ENCODE measurements at places on chromosomes 1 and 21.

GRCh38 chr1:241172486-241172885, 184.5 kb downstream of the RGS7 start:
- DNase-seq, result no peak

DNA sequence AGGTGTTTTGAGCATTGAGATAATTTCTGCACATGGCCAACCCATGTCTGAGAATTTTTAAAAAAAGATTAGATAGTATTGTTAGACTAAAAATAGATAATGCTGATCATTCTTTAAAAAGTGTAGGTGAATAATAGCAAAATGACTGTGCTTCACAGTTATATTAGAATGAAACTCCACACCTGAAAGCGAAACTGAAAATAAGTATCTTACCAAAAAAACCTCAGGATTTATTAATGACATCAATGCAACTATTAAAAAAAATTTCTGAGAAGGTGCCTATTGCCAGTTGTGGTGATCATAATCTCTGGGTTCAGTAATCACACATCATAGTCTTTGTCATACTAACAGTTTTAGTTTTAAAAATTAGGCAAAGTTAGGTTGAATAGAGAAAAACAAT, 36.5 kb downstream of the PLA2G4A start:
- DNase-seq, result no peak

DNA sequence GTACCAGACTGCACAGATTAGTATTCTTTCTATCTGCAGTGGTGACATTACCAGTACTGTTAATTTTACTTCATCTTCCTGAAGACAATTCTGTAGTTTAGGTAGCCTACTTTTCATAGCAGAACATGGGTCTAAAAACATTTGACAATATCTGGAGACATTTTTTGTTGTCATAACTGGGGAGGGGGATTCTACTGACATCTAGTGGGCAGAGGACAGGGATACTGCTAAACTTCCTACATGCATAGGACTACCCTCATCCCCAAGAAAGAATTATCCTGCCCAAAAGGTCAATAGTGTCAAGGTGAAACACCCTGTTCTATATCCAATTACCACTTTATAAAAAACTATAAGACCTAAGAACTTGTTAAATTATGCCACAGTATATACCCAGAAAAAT, 3.4 kb upstream of the ARHGAP29 start:
- no peak for DNase-seq

GRCh38 chr1:246302251-246302625, 204.8 kb downstream of the SMYD3 start:
- no peak for DNase-seq

- DNase-seq, result no peak
These were observed 934 bp downstream of the SCP2 start for GRCh38 chr1:52928015-52928404.

GRCh38 chr1:18166929-18167328, 59.3 kb downstream of the IGSF21 start:
- DNase-seq, result no peak

GRCh38 chr1:218380125-218380977, 35.2 kb downstream of the TGFB2 start:
- DNase-seq, result no peak

- DNase-seq, result no peak
These were observed 93.9 kb downstream of the C1orf21 start for GRCh38 chr1:184480736-184481135.

DNA sequence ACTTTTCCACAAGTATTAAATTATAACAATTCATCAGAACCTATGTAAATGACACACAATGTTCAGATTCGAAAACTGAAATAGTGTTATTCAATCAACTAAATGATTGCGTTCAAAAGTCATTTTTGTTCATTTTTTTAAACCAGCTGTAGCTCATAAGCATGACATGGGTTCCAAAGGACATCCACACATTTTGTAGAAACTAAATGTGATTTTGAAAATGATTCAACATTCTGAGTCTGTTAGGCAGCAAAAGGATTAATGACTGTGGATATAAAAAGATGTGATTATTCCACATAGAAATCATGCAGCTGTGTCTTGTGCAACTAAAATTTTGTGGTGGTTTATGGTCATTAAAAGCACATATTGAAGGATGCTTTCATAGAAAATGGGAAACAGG, 204.5 kb downstream of the BRINP3 start:
- no peak for DNase-seq

DNA sequence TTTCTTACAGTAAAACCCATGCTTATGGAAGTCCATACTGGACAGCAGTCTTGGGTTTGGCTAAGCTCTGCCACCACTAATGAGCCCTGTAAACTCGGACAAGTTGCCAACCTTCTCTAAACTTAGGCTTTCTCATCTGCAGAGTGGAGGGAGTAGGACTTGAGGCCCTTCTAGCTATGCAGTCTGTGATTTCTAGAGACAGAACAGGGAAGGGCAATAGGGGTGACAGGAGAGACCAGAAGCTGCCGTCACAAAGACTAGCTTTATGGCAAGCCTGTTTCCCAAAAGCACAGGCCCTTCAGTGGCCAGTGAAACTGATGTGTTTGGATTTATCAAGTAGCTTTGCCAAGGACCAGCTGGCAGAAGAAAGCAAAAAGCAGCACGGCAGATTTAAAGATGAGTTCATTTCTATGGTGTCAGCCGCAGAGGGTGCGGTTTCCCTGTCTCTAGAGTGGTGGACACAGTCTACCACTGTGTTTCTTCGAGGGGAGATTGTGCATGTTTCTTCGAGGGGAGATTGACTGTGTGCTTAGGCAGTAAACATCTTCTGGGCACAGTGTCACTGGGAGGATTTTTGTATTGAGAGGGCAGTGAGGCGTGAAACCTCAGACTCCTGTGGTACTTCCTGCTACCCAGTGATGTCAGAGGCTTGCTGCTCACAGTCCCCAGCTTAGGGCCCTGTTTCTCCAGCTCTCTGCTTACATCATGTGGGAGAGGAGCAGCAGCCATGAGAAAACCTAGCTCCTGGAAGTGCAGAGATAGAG, 119.0 kb downstream of the ROR1 start:
- DNase-seq, result no peak

- DNase-seq, result no peak
These were observed 31.2 kb upstream of the COL6A2 start for GRCh38 chr21:46066591-46067331.

- no peak for DNase-seq
These were observed 3.6 kb downstream of the B4GALT3 start for GRCh38 chr1:161173711-161174110.

DNA sequence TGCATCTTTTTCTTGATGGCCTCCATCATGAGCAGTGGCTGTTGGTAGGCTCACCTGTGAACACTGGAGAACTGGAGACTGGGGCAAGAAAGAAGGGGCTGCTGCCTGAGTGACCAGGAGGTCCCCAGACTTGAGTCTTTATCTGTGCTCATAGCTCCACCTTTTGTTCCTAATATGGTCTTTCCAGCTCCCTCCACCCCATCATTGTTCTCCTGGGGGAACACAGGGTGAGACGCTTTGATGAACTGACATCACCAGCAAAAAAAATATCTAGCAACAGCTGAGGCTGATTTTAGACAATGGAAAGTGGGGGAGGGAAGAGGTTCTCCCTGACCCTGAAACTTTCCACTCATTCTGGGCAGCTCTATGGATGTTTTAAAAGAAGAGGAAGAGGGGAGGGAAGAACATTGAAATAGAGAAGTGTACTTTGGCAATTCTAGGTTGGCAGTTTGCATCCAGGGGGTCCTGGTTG, at the start of gene TPM3:
TPM3 (minus strand) TSS at position 111 of the 472 bp plus-strand sequence; CDS start at position 29, 82 bp downstream.
- no peak for DNase-seq

DNA sequence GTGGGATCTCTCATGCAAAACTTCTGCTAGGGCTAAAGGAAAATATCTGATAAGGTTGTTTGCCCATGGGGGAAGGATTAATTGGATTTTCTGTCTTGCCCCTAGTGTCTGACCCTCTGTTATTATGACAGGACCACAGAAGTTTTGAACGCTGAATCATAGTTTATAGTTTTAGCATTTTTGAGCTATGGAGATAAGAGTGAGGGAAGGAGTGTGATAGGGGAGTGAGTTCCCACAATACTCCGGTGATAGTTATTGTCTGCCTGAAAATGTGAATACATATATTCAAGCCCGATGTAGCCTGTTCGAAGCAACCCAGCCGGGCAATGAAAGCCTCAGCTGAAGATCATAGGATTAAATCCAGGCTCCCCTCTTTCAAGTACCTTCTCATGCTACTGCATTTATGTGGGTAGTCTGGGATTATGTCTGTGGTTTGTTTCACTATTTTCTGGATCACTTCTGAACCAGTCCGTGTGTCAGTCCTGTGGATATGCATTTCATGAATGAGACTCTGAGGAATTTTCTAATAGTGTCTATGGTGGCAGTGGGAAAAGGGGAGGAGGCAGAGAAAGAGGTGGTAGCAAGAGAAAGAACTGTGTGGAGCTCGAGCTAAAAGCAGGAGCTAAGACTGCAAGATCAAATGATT, 258.7 kb downstream of the DISC1 start:
- no peak for DNase-seq

DNA sequence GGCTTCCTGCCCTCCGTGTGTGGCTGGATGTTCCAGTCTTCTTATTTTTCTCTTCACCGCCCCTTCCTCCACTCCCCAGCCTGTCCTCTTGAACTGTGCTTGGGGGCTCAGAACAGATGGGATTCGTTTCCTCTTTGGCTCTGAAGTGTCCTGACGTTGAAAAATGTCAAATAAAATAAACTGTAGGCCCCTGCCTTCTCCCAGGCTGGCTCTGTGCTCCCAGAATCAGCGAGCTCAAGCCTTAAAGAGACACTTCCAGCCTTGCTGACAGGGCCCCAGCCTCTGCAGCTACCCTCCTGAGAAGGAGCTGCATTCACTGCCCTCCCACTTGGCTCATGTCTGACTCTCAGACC, 104.2 kb upstream of the IPO9 start:
- DNase-seq, result no peak

GRCh38 chr1:37746806-37747205, 18.1 kb downstream of the EPHA10 start:
- no peak for DNase-seq

GRCh38 chr1:40796939-40797667, 13.5 kb downstream of the KCNQ4 start:
- DNase-seq, result no peak

GRCh38 chr1:31796707-31797106, 19.1 kb downstream of the SPOCD1 start:
- DNase-seq, result no peak

DNA sequence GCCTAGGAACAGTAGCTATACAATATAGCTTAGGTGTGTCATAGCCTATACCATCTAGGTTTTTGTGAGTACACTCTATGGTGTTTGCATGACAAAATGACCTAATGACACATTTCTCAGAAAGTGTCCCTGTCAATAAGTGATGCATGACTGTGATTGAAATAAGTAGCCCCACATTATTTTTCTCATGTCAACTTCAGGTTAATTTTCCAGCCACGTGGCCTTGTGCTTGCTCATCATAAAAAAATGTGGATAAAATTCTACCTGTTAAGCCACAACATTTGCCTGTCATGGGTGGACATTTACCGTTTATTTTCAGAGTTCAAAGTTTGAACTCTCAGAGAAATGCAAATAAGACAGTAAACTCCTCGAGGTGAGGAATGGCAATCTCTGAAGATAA, 5.5 kb downstream of the DISC1 start:
- DNase-seq, result no peak

GRCh38 chr1:14339288-14339687, 259.2 kb upstream of the KAZN start:
- no peak for DNase-seq

DNA sequence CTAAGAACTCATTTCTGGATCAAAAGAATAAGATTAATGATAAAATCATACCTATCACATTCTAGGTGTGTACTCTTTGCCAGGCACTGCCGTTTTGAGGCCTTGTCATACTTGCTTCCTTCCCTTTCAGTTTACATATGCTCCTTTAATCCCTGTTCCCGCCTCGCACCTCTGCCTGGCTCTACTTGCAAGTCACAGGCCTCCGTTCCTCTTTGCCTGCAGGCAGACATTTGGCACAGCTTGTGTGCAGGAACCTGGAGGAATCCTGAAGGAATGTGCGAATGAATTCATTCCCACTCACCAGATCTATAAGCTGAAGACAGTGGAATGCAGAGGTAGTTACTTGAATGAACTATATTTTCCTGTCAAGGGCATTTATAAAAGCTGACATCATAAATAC, 13.8 kb downstream of the WLS start:
- DNase-seq, result no peak

DNA sequence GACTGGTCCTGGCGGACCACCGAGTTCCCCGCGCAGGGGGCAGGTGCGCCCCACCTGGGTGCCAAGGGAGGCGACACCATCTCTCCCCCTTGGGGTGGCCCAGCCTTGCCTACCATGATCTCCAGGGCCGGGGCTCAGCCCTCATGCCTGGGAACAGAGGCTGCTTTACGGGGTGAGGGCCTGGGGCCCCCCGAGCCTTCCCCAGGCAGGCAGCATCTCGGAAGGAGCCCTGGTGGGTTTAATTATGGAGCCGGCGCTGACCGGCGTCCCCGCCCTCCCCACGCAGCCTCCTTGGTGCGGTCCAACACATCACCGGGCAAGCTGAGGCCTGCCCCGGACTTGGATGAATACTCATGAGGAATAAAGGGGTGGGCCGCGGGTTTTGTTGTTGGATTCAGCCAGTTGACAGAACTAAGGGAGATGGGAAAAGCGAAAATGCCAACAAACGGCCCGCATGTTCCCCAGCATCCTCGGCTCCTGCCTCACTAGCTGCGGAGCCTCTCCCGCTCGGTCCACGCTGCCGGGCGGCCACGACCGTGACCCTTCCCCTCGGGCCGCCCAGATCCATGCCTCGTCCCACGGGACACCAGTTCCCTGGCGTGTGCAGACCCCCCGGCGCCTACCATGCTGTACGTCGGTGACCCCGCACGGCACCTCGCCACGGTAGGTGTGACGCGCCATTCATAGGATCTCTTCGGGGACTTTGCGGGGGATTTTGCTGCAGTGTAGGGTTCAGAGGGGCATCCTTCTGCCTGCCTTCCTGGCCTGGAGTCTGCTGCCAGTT, 38.2 kb downstream of the TP73 start:
- no peak for DNase-seq

DNA sequence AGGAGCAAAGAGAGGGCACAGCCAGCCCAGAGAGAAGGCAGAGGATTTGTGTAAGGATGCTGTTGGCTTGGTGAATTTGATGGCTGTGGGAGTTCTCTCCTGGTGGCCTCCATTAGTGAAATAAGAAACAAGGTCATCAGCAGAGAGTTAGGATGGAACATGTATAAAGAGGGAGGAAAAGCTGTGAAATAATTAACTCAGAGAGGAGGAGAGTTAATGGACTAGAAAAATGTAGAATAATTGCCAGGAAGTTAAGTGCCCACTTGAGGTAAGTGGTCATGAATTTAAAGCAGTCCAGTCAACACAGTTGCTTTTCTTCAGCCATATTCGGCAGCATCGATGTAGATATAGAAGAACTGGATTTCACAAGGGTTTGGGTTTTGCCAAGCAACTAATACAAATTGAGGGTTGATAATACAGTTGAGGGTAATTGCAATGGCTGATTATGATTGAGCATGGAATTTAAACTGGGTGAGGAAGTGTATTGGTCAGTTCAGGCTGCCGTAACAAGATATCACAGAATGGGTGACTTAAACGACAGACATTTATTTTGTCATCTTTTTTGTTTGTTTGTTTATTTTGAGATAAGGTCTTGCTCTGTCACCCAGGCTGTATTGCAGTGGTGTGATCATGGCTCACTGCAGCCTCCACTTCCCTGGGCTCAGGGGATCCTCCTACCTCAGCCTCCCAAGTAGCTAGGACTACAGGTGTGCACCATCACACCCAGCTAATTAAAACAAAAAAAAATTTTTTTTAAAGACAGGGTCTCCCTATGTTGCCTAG, 31.7 kb upstream of the KLF17 start:
- no peak for DNase-seq
